GM23338 (cell line): ENCODE measurements at places on chromosomes 2 and 18.

DNA sequence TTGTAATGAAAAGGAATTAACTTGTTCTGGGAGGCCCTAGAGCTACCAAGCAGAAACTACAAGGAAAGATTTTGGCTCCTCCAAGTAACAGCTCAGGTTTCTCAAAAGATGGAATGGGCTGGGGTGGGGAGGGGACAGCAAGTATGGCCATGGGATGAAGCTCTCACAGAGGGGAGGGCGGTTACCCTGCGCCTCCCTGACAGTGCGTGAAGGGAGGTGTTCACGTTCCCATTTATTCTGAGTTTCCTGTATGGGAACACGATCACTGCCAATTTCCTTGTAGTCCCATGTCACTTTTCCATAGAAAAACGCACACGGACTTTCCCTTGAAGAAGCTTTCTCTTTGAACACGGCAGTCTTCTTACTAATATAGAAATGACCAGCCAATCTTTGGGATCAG is 17.0 kb downstream of the CDC42EP3 start:
- peak; percentile 35 for DNase-seq

DNA sequence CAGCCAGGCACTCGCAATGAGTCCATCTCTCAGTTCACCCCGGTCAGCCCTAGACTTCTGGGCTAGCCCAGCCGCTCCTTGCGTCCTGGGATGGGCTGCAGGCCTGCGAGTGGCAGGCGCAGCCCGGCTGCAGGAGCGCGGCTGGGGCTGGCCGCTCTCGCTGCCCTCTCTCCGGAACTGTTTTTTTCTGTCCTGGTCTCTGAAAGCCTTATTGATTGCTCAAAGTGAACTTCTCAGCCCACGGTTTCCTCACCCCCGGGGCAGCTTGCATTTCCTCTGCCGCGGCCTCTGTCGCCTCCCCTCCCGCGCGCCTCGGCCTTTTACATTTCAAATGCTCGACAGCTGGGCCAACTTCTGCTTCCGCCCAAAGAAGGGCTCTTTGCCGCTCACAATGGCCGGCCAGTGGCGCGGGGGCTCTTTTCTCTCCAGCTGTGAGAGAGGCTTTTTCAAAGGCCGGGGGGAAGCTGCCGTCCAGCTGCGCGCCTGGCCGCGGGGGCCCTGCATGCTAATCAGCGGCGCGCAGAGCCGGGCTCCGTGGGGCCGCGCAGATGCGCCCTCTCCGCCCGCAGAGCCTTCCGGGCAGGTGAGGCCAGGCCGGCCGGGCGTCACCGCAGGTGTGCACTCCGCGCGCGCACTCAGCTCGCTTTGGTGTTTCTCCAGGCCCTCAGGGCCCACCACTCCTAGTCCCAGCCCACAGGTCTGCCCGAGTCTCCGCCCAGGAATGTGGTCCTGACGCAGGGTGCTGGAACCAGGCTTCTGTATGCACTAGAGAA is 513.8 kb downstream of the RNF144A start:
- DNase-seq: peak; percentile 91

- DNase-seq: no peak
Measured at GRCh38 chr2:136091899-136092298, 26.1 kb downstream of the CXCR4 start.

DNA sequence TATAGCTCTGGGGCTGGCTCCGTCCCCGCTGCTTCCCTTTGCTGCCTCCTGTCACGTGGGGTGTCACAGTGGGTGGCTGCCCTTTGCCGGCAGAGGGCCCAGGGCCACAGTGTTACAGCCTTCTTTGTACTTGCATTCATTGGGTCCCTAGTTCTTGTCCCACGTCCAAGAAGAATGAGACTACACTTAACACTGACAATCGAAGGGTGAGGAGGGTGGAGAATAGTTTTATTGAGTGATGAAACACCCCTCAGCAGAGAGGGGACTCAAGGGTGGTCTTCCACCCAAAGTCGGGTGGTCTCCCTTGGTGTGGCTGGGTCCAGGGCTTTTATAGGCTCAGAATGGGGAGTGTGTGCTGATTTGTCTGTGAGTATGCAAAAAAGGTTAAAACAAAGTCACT is 1.9 kb downstream of the ATG4B start:
- DNase-seq: peak; percentile 30

DNA sequence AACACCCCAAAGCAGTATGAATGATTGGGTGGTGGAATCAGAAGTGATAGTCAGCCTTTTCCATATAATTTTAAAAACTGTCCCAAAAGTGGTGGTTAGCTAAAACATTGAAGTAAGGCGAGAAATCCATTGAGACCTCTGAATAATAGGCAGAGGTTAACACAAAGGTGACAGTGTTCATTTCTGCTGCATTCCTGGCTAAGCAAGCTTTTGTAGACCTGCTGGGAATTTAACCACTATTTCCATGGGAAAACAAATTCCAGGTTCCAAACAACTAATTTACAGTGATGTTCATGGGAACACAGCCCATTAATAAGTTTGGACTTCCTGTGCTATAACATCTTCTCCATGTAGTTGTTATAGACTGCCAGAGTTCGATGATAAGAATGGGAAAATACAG is 6.3 kb upstream of the INO80D start:
- DNase-seq: no peak

DNA sequence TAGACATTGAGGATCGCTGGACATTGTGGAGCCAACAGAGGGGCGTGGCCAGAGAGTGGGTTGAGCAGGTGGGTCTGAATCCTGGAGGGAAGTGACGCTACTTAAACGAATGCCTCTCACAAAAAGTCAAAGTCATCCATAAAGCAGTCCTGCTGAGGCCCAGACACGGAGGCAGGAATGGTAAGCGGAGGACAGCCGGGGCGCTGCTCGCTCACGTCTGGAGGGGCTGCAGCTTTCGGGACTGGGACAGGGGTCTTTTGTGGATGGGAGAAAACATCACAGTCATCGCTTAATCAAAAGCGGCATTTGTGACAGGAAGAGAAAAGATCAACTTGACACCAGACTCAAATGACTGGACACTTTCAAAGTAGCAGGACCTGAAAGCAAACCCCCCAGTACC is 88.4 kb downstream of the PTGR3 start:
- no peak for DNase-seq

DNA sequence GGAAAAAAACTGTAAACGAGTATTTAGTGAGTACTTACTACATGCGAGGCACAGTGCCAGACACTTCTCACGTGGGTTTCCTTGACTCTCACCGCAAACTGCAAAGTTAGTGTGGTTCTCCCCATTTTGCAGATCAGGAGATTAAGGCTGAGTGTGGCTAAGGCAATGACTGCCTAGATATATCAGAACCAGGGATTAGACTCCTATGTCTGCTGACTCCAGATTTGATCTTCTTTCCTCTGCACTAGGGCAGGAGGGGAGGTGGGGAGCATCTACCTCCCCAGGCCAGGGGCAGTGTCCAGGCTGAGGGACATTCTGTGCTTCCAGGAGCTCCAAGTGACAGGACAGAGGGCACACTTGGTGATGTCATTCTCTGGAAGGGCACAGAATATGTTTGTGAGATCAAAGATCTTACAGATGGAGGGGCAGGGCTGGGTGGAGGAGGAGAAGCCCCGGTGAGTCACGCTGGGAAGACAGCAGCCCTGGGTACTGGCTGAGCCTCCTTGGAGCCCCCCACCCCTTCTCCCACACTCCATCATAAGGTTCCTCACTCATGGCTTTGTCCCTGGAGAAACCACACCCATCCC is 92.4 kb downstream of the RHOB start:
- DNase-seq: no peak

- no peak for DNase-seq
Measured at GRCh38 chr2:40259900-40260299, 192.0 kb downstream of the SLC8A1 start.

GRCh38 chr2:28356095-28356911 is 36.4 kb upstream of the FOSL2 start:
- no peak for DNase-seq

DNA sequence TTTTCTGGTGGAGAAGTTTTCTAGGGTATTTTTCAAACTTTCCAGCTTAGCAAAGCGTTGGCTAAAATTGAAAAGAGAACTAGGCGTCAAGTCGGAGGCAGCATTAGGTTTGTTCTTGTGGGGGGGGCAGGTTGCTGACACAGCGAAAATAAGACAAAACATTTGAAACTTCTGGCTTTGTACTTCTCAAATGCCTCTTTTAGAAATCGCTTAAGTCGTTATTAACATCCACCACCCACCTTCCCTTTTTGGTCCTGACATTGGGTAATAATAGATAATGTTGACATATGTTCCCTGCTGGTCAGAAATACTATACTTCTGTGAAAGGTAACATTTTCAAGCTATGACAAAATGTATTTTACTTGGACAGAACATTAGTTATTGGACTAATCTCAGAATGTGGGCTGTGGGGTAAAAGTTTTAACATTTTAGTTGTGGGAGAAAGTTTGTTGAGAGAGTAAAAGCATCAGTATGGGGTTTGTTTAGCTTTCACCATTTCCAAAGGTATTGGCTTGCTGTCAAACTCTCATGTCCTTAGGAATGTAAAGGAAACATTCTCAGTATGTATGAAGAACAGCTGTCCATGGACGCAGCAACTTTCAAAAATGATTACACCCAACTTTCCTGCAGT is 88.1 kb upstream of the ZEB2 start:
- no peak for DNase-seq

- DNase-seq: peak; percentile 72
Measured at GRCh38 chr2:98601532-98602132, 6.7 kb downstream of the COA5 start.

DNA sequence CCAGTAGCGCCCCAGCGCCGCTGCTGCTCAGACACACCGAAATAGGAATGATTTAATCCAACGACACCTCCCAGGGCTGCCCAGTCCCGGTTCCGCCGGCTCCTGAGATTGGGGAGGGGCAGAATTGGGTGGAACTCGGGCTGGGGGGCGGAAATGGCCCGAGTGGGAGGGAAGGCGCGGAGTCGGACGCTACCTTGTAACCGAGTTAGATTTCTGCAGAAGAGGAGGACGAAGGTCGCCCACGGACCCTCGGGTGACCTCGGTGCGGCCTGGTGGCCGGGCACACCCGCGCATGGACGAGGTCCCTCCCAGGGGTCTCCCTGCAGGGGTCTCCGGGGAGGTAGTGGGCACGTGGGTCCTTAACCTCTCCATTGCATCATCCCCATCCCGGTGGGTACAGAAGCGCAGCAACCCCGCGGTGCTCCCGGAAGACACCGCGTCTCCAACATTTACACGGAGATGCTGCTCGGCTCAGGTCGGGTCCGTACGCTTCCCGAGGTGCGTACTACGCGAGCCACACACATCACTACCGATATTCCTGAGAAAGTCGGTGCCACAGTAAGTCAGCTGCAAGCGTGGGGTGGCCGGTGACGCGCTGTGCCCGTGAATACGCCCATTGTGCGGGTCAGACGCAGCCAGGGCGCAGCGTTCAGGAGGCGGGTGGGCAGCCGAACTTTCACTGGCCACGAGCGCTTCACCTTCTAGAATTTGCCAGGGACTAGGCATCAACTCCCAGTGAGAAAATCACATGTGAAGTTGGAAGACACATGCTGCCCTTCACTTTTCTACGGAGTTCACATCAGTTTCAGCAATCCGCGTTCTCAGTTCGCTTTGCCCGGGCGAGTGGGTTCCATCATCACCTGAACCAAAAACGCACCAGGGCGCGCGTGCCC is 3.0 kb downstream of the ZNF516 start:
- DNase-seq: peak; percentile 58
